Activated CD4-positive, alpha-beta T cell treated with anti-CD3 and anti-CD28 coated beads, Interleukin-2, amount 50 U/mL, for 4 hours (primary cell): ENCODE measurements at places on chromosomes 12 and 14.

DNA sequence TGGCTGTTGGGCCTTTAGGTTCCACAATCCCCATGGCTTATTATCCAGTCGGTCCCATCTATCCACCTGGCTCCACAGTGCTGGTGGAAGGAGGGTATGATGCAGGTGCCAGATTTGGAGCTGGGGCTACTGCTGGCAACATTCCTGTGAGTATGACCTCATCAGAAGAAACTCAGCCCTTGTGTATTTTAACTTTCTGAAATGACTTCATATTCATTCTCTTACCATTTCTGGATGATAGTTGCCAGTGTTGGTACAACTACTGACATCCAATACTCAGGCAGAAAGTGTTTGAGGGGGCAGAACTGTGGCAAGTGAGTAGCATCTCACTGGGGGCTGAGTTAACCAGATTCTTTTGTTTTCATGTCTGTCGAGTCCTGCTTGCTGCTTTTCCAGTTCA, 2.3 kb downstream of the DAZAP2 start:
- no peak for DNase-seq

- DNase-seq, result no peak
Measured at GRCh38 chr12:34406228-34406995, 384.1 kb downstream of the ALG10 start.

GRCh38 chr14:39988939-39989338, 556.7 kb upstream of the FBXO33 start:
- DNase-seq, result no peak

DNA sequence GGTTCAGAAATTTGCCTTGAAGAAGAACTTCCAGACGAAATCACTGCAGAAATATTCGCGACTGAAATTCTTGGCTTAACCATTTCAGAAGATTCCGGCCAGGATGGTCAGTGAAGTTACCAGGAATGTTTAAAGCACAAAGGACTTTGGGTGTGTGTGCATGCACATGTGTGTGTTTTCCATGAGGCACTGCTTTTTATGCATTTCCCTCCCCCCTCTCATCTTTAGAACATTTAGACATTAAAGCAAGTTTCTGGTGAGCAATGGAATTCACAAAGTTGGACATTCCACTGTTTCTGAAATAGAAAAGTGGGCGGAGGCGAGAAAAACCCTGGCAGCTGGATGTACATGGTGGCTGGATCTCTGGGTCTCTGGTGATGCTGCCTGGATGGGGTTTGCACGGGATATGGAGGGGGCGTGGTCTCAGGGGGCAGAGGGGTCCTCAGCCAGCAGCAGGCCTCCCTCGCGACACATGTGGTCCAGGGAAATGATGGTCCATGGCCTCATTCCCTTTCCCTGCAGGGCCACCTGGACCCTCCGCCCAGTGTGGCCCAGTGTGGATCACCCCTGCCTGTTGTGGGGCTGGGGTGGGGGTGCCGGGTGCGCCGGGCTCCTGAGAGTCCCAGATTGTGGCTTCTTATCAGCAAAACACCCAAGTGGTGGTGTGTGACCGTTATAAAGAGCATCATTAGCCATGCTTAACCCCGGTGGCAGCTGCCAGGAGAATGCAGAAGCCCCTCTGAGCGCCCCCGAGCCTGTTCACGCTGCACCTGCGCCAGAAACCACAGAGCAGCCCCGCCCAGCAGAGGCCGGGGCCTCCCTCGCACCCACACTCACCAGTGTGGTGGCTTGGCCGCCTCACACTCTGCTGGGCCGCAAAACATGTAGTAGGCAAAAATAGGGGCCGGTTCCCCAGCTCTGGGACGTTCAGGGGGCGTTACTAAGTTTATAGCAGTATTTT, 17.8 kb upstream of the BCL7A start:
- DNase-seq, result no peak

GRCh38 chr14:84674636-84675035, 855.3 kb upstream of the FLRT2 start:
- no peak for DNase-seq

GRCh38 chr14:51707327-51707726, 55.6 kb downstream of the FRMD6 start:
- DNase-seq, result no peak

- DNase-seq, result no peak
Measured at GRCh38 chr14:55133416-55133815, 4.4 kb downstream of the LGALS3 start.
